ENCODE measurements at places on chromosomes 7 and 10.

DNA sequence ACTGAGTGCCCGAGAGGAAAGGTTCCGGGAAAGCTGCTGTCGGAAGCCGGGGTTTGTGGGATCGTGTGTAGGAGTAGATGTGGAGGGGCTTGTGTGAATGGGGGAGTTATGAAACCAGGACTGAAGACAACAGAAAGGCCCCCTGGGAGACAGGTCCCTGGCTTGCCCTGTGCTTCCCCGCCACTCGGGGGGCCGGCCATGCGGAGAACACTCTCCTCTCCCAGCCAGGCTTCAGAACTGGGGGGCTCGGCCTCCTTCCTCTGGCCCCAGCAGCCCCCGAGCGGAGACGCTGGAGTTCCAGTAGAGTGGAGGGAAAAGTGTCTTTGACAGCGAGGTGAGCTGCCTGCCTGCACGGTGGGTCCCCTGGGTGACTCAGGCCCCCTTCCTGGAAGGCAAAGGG is 185.0 kb downstream of the MGMT start:
- no peak for DNase-seq

DNA sequence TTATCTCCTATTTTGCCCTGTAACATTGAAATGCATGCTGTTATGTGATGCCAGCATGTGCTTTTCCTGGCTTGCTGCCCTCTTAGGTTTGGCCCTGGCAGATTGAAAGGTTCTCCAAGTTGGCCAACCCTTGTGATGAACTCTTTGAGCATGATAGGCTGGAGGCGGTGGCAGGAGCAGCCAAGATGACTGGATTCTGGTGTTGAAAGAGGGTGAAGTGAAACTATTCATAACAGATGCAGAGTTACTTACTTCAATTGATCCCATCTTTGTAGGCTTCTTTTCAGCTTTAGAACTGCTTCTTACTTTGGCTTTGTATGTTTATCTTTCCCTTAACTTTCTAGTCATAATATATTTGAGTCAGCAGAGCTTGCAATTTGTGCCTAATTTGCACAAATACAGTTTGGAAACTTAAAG is 57.6 kb downstream of the BICC1 start:
- no peak for DNase-seq

GRCh38 chr7:84529480-84530205 is 335.1 kb upstream of the SEMA3A start:
- no peak for DNase-seq

DNA sequence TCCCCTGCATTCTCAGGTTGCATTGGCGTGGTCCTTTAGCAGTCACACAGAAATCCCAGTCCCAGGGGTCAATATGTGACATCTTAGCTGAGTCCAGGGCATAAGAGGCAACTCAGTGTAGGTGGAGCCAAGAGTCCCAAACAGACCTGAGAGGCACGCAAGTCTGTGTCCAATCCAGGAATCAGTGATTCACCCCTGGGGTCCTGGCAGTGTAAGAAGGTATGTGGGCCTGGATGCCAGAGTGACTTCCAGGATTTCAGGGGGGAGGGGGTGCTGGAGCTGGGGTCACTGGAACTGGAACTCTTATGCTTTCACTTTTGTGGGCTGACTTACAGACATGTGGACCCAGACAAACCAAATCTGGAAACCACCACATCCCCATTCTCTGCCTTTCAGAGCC is 26.8 kb downstream of the FRMPD2 start:
- DNase-seq = no peak

DNA sequence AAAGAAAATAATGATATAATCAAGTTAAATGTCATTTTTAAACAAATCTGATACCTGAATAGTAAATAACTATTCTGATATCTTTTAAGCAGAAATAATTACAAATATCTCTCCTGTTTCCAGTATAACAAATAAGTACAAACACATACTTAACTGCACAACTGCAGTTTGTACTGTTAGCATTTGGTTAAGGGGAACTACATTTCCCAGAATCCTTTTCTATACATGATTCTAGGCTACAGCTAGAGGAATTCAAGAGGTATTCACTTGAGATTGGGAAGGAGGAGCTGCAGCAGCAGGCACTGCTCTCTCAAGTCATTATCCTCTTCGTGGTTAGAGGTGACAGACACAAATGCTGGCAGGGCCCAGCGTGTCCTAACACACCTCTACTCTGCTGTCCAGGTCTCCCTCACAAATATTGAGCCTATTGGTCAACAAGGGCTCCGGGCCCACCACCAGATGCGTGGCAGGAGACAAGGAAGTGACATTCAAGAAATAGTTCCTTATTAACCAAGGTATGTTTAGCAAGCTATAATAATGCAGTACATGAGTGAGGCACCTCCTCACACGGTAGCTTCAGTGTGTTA is 255.1 kb upstream of the MKLN1 start:
- DNase-seq = no peak

- no peak for DNase-seq
Observed at GRCh38 chr7:139635526-139636302, 112.2 kb downstream of the CLEC2L start.

GRCh38 chr7:127536741-127537140 is 48.7 kb downstream of the GCC1 start:
- DNase-seq = no peak

DNA sequence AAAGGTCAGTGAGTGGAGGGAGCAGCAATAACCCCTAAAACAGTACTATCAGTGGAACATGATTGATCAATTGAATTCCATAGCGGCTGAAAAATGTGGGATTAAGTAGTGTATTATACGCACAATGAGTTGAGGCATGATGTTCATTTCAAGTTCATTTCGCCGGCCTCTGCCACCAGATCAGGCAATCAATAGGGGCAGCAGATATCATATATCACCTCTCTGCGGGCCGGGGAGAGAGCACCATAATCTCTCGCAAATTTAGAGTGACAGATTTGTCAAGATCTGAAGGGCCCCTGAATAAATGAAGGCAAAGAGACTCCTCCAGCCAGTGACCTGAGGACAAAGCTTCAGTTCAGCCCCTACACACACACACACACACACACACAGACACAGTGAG is 58.5 kb downstream of the PAX2 start:
- DNase-seq = peak; percentile 11

Data from mucosa of descending colon (tissue), 3 donors.